Neural crest cell (in vitro differentiated cells): ENCODE measurements at places on chromosomes 5 and 9. TPM values are rescaled to one million over a fixed set of nuclear protein-coding genes. Genes with fewer than 3 reads are reported as not detected.

GRCh38 chr5:140093866-140094265 is 20.0 kb upstream of the PURA start:
- DNase-seq = no peak

DNA sequence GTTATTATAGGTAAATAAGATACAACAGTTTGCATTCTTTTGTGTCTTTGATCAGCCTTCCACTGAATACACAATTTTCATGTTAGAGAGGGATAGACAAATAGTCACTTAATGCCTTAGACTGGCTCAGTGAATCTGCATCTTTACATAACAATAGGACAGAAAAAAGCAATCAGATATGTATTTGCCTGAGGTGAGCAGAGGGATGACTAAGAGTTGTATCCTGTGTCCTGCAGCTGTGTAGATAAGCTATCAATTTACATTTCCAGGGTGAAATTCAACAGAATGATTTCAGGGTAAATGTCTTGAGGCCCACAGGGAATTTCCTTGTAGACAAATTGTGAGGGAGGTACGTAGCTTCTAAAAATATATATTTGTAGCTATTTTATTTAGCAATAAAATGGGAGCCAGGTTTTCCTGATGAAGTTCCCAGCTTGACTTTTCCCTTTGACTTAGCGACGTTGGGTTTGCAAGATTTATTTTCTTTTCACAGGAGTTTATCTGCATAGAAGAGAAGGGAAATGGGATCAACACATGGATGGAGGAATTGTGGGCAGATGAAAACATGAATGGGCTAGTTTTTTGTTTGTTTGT is 586.1 kb upstream of the CDH6 start:
- DNase-seq = no peak

DNA sequence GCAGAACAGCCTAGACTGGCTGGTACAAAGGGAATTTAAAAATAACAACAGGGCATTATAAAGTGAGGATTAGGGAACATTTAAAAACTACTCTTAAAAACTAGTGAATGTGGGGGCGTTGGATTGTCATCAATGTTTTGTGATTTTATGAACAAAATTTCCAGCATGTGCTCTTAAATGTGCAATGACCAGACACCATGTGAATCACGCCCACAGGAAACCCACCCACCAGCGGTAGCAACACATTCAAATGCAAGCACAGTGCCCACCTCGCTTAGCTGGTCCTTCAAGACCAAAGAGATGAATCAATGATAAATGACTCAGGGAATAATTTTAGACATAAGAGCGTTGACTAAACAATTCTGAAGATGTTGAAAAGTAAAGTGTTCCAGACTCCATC is 40.9 kb downstream of the S1PR3 start:
- DNase-seq = no peak

DNA sequence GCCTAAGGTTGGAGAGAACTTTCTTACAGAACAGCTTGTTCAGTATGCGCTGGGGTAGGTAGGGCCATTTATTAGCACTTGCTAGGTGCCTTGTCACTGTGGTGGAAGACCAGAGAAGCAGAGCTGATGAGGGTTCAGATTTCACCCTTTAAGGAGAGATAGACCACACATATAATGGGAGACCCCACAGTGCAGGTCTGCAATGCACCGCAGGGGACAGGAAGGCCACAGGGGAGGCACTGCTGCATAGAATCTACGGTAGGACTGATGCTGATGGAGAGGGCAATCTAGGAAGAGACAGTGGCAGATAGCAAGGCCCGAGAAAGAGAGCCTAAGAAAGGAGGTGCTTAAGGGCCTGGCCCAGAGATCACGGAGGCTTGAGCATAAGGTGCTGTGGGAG is 64.2 kb downstream of the PTPDC1 start:
- DNase-seq = no peak

DNA sequence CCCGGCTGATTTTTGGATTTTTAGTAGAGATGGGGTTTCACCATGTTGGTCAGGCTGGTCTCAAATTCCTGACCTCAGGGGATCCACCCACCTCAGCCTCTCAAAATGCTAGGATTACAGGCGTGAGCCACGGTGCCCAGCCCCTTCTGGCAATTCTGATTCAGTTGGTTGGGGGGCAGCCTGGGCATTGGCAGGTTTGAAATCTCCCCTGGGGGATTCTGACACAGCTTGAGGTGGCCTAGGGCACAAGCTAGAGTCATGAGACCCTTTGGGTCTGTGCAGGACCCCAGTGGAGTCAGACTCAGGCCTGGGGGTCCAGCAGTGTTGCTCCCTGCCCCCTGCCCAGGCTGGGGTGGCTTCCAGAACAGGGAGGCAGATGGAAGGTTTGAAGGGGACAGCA is 239.8 kb downstream of the PBX3 start:
- no peak for DNase-seq

DNA sequence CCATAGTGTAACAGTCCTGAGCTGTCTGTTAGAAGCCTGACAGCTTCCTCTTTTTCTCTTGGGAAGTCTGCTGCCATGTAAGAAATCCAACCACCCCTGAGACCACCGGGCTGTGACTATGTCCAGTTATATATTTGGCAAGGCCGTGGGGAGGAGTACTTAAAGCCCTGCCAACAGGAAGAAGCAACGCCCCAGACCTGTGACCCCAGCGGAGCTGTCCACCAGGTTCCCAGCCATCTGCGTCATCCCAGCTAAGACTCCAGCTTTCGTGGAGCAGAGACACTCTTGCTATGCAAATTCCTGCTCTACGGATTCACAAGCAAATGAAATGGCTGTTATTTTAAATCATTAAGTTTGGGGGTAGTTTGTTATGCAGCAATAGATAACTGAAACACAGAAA is 417.3 kb downstream of the TLE4 start:
- no peak for DNase-seq

DNA sequence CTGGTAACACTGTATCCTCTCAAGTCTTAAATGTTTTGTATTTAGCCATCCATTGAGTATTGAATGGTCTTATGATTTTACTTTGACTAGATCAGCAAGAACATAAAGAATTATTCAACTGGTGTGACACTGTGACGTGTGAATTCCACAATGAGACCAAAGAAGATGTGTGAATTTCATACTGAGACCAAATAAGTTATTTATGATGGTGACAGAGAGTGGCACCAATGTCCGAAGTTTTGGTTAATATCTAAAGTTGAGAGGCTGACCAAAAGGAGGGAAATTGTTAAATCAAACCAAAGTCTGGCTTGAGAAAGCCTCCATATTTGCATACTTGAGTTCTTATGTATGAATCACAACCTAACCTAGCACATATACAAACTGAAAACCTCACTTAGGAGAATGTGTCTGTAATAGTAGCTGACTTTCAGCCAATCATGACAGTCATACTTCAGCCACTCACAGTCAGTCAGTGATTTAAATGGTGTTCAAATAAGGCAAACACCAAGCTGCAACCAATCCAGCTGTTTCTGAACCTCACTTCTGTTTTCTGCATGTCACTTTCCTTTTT is 31.5 kb upstream of the FAM170A start:
- DNase-seq = no peak

GRCh38 chr5:56301069-56301468 is 67.9 kb upstream of the ANKRD55 start:
- no peak for DNase-seq

DNA sequence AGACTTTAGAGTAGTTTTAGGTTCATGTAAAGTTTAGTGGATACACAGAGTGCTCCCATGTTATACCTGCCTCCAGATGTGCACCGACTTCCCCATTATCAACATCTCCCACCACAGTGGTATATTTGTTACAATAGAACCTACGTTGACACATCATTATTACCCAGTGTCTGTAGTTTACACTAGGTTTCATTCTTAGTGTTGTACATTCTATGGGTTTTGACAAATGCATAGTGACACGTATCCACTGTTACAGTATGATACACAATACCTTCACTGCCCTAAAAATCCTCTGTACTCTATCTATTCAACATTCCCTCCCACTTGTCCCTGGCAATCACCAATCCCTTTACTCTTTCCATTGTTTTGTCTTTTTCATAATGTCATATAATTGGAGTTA is 34.3 kb upstream of the CRHBP start:
- DNase-seq = no peak

DNA sequence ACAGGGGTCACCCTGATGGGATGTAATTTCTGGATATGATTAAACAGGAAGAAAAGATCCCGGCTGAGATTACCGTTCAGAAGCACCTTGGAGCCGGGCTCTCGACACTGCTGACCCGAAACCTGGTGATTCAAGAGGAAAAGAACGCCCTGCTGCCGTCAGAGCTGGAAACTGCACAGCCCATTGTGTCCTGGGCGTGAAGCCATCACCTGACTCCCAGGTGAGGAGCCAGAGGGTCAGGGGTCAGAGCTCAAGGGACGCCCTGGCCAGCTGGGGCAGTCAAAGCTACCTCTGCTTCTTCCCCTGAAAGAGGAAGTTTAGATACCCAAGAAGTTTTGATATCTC is 17.8 kb upstream of the SLC12A7 start:
- no peak for DNase-seq

DNA sequence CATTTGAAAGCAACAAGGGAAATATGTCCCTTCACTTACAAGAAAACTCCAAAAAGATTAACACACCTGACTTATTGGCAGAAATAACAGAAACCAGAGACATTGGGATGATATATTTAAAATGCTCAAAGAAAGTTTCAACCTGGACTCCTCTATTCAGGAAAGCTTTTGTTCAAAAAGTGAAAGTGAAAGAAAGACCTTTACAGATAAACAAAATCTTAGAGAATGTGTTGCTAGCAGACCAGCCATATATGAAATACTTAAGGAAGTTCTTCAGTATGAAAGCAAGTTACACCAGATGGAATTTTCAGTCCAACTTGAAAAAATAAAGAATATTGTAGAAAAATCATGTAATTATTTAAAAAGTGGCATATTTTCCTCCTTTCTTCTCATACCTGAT is 1075.1 kb downstream of the NR2F1-AS1 start:
- DNase-seq = no peak

DNA sequence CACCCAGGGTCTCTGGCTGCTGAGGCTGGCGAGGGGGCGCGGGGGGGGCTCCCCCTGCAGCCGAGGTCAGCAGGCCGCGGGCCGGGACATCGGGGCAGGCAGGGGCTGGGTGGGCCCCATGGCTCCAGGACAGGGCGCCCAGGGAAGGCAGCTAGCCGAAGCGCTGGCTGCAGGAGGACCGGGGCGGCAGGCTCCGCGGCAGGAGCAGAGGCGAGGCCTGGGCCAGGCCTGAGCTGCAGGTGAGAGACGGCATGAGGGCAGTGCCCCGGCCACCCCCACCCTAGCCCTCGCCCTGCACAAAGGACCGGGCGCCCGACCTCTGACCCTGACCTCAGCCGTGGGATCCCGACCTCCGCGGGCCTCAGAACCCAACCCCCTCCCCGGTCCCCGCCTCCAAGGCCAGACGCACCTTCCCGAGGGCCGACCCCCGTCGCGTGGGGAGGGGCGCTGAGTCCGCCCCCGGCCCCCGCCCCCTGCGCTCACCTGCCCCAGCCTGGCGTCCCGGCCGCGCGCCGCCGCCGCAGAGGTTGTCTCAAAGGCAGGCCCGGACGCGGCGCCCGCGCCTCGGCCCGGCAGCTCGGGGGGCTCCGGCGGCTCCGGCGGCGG is 431 bp downstream of the RNF208 start:
- DNase-seq = no peak

GRCh38 chr5:33933723-33934169 is 2.4 kb upstream of the RXFP3 start:
- no peak for DNase-seq

DNA sequence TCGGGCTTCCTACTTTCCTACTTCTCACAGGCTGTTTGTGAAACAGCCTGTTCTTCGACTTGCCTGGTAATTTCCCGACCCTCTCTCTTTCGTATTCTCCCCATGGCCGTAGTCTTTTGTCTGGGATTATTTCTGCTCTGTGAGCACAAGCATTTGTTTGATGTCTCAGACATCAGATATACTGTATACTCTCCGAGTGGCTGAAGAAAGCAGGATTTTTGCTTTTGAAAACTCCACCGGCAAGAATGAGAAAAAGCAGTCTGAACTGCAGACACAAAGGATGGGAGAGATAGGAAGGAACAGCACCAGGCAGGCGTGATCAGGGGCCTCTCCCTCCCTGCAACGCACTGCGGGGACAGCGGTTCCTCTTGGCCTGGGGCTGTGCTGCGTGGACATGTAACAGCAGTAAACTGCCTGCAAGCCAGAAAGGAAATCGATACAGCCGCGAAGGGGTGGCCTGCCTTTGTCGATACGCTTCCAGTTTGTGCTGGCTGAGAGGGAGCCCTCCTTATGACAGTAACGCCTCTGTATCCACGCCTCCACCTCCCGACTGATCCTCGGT is 313.9 kb upstream of the TLE4 start:
- peak; percentile 6 for DNase-seq

DNA sequence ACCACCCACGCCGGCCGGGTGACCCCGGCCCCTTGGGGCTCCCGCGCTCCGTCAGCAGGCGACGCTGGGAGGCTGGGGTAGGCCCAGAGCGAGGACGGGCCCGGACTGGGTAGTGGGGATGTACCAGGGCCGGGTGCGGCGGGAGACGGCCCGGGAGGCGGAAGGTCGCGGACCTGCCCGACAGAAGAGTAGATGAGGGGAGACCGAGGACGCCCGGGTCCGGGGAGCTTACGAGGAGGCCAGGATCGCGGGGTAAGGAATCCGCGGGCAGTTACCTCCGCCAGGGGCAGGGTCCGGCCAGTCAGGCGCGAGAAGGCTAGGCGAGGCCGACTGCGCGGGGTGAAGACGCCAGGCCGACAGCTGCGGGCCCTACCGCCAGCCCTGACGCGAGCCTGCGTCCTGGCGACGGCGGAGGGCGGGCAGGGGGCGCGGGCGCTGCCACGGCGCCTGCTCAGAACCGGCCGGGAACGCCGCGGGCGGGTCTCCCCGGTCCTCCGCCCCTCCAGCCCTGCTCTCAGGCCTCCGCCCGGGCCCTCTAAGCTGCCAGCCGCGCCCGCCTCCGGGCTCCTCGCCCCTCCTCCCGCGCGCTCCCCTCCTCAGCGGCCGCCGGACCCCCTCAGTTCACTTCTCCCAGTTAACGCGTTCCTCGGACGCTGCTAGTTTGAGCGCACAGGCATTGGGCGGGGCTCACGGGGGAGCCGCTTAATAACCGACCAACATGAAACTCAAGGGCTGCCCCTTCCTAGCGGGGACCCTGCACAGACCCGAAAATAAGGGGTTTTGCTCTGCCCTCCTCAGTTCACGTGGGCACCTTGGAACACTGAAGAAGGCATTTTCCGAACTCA is at the start of gene CPLANE1:
TSS of gene CPLANE1 (minus strand) at position 407 of the 845 bp plus-strand sequence. CDS start 1,678 bp downstream, outside the sequence.
- peak; percentile 79 for DNase-seq

DNA sequence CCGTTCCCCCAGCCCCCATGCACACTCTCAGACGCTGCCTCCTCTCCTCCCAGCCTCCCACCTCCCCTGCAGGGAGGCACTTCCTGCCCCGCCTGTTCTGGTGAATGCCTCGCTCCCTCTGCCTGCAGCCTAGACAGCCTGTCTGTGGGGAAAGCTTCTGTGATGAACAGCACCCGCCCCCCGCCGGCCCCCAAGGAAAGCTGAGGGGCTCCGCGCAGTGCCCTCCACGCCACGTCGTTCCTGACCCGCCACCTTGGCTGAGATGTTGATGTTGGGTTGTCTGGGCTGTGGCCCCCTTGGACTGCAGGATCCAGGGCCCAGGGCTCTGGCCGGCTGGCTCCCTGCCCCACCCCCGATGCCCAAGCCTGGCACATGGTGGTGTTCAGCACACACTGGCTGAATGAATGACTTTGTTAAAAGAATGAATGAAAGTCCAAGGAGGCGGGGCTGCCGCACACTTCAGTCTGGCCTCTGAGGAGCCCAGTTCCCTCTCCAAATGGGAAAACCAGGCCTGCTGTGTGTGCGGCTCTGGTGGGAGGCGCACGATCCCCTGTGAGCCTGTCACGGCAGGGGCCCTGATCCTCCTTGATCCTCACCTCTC is 2.1 kb upstream of the MYMK start:
- DNase-seq = no peak

Gene SREK1
- 91.1 and 92.0 TPM in 2 replicates for total RNA-seq

Gene TAS2R1
- total RNA-seq = not detected in 2 replicates

Gene BSPRY
- total RNA-seq = not detected in 2 replicates

Gene NR2F1-AS1
- total RNA-seq = 52.4 and 53.1 TPM in 2 replicates

Gene SLC6A19
- total RNA-seq = not detected in 2 replicates

Gene LRRC26
- total RNA-seq = 0.37 and 0.48 TPM in 2 replicates

Gene CPLANE1
- 25.8 and 30.2 TPM in 2 replicates for total RNA-seq
